NCI-H1436 treated with DMSO at 0.1 percent for 48 hours (cell line): ENCODE measurements at places on chromosomes 3 and 15.

GRCh38 chr15:88391700-88392099, 75.5 kb downstream of the MRPL46 start:
- no peak for DNase-seq

DNA sequence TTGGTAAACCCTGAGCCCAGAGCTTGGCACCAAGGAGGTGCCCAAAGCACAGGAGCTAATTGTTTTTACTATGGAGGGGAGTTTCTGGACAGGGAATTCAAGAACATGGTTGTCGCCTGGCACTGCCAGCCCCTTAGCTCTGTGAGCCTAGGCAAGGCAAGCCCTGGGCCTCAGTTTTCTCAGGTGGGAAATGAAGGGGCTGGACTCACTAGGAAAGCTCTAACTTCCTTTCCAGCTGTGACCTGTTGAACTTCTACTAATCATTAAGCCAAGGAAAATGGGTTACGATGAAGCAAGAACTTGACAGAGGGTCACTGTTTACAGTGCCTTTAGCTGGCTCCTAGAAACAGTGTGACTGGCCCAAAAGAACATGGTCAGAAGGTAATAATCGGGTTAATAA, 277.2 kb downstream of the SHQ1 start:
- no peak for DNase-seq

GRCh38 chr3:185399737-185400667, 37.1 kb downstream of the MAP3K13 start:
- DNase-seq, result peak; percentile 28

GRCh38 chr3:16741890-16742289, 136.7 kb upstream of the DAZL start:
- DNase-seq, result no peak

GRCh38 chr3:149493315-149494021, 19.0 kb downstream of the TM4SF4 start:
- no peak for DNase-seq

- no peak for DNase-seq
Measured at GRCh38 chr3:196624907-196625306, 14.6 kb upstream of the NRROS start.

DNA sequence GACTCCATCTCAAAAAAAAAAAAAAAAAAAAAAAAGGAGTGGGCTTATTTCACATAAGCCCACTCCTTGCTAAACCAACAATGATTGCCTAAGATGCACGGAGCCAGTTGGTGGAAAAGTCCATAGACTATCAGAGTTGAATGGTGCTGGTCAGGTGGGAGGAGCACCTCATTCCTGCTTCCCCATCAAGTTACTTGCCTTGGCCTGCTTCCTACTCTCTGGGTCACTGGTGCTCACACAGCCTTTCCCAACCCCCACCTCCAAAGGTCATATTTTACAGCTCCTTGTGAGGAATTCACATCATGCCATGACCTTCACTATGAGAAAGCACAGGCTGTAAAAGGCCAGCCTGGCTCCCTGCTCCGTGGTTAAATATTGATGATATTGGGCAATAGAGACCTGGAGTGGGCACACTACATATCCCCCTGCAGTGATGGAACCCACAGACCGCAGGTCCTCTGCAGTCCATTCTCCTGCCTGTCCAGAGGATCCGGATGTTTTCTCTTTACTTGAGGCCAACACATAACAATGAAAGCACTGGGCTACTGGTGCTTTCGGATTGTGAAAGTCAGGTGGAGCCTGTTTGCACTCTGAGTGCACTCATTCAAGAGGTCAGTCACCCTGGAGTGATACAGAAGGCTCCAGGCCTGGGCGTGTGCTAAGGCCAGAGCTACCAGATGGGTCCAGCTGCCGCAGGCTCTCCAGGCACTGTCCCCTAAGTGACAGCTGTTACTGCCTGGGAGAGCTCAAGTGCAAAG, at the start of gene SLC51B:
Gene SLC51B, plus strand, starts transcription at position 664 of the 758 bp plus-strand sequence. CDS start 4,618 bp downstream, outside the sequence.
- DNase-seq, result no peak

DNA sequence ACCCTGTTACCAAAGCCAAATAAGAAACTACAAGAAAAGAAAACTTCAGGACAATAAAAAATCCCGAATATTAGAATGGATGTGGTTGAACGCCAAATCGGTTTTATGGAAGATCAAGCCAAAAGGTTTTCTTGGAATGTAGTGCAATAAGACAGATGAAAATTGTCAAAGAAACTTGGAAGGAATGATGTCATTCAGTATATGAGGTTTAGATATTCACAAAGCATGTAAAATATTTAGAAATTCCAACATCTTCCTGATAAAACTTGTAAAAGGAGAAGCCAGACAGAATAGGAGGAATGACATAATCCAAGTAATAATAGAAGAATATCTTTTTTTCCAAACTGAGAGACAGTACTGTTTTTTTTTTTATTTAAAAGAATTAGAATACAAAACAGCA, 130.3 kb upstream of the ZPLD1 start:
- DNase-seq, result no peak

- DNase-seq, result no peak
Measured at GRCh38 chr3:124352149-124352539, 360.2 kb upstream of the ROPN1 start.

- DNase-seq, result no peak
Measured at GRCh38 chr3:65411367-65411766, 627.4 kb downstream of the MAGI1 start.

DNA sequence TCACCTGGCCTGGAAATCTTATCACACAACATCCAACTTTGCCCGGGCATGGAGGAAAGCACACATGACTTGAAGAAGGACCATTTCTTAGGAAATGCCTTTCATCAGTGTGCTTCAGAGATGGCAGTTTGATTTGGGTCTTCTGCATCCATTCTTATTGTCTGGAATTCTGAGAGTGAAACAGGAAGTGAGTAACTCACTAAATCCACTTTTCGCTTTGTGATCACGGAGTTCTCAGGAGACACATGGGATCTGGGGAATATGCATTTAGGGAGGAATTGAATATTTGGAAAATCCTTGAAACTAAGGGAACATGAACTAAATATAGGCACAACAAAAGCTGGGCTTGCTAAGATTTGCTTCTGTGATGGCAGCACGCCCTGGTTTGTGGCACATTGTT, 212.5 kb upstream of the FEZF2 start:
- DNase-seq, result no peak

DNA sequence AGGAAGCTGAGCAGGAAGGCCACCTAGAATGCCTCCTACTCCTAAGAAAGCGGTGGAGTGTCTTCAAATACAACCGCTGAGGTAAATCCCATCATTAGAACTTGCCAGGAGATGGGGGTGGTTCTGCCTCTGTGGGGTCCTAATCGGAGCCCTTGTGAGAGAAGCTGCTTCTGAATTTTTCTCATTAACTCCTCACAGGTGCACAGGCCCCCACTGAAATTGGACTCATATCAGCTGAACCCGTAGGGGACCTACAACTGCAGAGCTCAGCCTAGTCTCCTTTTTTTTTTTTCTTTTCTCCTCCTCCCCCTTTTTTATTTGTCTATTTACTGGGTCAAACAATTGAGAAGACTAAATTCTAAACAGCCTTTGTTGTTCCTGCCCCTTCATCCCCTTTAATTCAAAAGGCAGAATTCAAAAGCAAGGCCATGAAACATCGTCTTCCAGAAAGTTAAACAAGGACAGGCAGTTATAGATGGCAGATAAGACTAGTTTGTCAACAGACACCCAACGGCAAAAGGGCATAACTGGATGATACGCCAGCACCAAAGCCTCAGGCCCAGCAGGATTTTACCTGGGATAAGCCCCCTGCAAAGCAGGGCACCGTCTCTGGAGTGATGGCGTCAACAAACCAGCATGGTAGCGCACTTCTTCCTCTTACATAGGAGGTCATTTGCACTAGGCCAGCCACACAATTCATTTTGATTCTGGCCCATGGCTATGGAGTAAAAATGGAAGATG, 213.7 kb upstream of the HES1 start:
- no peak for DNase-seq

DNA sequence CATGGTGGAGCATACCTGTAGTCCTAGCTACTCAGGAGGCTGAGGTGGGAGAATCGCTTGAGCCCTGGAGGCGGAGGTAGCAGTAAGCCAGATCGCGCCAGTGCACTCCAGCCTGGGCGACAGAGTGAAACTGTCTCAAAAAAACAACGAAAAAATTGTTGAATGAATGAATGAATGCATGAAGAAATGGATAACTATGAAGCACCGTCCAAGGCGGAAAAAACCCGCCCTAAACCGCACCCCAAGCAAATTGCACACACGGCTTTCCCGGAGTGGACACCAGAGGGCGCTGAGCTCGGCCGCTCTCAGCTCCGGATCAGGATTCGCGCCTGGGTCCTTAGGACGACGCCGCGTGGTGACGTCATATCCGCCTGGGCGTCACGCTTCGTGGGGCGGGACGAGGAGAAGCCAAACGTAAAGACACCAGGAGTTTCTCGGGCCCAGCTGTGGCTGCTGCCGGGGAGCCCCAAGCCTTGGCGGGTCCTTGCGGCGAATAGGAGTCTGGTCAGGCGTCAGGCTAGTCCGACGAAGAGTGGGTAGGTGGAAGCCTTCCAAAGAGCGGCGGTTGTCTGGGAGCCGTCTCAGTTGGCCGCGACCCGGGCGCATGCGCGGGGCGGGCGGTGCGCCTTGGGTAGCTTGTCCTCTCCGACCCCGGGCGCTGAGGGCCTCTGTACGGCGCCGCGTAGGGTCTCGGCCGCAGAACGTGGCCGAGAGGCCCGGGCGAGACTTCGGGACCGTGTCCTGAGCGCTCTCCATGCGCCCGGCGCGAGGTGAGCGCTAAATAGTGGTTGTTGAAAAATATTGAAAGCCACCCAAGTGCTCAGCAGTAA, at the start of the genes HTD2 and RPP14:
Gene HTD2, plus strand, starts transcription at position 639 of the 830 bp plus-strand sequence. CDS start 11,094 bp downstream, outside the sequence.
Gene RPP14, plus strand, starts transcription at position 364 of the 830 bp plus-strand sequence. CDS start 4,085 bp downstream, outside the sequence.
- peak; percentile 53 for DNase-seq

- no peak for DNase-seq
Measured at GRCh38 chr15:59931646-59932261, 72.4 kb upstream of the FOXB1 start.

GRCh38 chr15:87743562-87743961, 513.0 kb downstream of the NTRK3 start:
- no peak for DNase-seq

DNA sequence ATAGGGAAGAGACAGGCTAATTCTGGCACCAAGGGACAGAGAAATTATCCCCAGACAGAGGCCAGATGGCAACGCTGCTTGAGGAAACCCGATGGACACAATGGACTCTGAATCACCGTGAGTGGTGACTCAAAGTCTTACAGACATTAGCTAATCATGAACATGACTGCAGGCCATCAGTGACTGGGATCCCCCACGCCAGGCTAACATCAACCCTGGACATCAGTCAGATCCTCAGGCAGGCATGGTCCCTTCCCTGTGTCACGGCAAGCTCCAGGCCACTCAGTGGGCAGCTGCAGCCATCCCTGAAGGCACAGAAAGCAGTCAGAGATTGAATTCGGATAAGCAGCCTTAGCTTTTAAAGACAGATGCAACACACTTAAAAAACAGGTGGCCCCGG, 23.8 kb upstream of the OXTR start:
- no peak for DNase-seq

GRCh38 chr3:64741341-64741740, 53.5 kb upstream of the ADAMTS9 start:
- no peak for DNase-seq

- DNase-seq, result no peak
Measured at GRCh38 chr15:87502173-87502572, 754.4 kb downstream of the NTRK3 start.

DNA sequence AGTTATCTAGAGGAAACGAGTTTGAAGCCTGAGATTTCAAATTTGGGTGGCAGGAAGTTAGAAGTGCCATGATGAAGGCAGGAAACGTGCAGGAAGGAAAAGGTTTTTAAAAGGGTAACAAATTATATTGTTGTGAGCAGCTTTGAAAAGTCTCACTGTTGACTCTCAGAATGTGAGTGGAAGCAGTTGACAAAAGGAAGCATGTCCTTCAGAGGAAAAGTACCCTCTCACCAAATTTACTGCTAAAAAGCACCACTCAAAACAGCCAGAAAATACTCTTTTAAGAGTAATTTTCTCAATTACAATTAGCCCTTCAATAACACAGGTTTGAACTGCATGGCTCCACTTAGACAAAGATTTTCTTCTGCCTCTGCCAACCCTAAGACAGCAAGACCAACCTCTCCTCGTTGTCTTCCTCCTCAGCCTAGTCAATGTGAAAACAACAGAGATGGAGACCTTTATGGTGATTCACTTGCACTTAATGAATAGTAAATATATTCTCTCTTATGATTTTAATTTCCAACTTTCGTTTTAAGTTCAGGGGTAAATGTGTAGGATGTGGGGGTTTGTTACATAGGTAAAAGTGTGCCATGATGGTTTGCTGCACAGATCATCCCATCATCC, 117.1 kb upstream of the LIPC start:
- DNase-seq, result no peak

DNA sequence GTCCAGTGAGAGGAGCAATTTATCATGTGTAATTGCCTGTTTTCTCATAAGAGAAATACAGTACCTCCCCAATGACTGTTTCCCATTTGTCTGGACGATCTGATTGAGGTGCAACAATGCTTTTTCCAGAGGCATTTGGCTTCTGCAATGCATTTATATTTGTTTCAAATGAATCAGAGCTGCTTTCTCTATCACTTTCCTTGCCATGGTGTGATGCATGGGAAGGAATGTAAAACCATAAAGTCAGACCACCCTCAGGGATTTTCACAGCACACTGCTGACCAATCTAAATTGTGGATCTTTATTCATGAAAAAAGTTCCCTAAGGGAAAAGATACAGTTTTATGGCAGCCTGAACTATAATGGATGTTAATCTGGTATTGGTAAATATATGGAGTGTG, 333.0 kb downstream of the ZNF385D start:
- DNase-seq, result no peak

DNA sequence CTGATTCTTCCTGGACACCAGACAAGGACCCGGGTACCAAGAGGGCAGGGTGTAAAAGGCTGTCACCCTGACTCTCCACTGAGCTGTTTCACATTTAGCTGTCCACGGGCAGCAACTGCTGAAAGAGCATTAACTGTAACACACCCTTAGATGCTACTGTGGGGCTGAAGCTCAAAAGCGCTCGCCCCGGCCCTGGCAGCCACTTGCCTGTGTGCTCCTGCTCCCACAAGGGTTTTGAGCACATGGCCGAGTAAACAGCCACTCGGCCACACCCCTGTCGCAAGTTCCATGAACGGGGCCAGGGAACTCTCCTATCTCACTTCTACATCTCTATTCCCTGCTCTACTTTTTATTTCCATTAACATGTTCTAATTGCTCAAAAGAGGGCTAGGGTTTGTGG, 421.7 kb downstream of the TUSC7 start:
- DNase-seq, result no peak

DNA sequence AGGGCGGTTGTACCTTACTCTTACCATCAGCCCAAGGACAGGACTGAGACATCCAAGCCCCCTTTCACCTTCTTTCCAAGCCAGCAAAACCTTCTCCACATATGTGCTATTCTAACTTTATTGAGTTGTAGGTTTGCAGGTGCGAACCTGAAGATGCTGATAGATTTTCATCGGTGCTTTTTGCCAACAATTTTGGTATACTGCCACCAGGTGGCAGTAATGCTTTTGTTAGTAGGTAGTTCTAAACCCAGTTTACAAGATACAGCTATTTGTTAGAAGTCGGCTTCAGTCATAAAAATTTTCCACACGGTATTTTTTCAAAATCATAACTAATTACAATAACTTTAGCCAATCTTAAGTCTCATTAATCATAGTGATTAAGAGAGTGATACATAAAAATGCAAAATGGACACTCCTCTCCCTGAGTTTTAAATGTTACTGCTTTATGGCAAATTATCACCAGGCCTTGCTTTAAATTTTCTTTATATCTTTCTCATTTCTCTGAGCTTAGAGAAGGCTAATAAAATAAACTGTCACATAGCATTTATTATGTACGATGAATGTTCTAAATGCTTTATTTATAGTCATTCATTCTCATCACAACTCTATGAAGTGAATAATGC, 636 bp downstream of the TBC1D21 start:
- DNase-seq, result peak; percentile 32

- no peak for DNase-seq
Measured at GRCh38 chr15:81271761-81272644, 51.9 kb downstream of the STARD5 start.
